H54 (cell line): ENCODE measurements at places on chromosomes 2 and 18.

- DNase-seq: no peak
Observed at GRCh38 chr2:145339646-145340045, 819.7 kb upstream of the ZEB2 start.

DNA sequence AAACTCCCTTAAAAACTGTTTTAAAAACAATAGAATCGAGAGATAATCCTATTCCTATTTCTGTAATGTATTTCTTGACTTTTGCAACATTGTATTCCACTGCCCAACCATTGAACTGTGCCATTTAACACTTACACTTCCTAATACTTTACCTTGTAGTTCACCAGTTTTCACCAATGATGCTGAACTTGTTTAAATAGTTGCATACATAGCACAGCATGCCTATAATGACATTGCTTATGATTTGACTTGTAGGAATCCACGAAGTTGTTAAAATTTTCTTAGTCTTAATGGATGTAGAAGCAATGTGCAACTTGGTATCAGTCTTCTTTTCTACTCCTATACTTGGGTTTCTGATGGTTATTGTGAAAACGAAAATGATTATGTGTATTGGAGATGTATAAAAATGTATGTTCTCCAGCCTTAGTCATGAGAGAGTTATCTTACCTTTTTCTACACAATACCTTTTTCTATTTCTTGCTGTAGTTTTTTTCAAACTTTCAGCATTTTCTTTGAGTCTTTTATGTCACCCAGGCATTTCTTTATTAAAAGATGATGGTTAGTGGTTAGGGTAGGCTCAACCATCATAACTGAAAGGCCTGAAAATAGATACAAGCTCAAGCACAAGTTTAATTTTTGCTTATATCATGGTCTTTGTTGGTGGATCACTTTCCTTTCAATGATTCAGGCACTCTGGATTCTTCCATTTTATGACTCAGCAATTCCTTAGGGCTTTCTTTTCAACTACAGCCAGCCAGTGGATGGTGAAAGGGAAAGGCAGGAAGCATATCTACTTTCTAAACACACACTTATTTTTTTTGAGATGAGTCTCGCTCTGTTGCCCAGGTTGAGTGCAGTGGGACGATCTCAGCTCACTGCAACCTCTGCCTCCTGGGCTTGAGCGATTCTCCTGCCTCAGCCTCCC, 9.4 kb downstream of the GPD2 start:
- peak; percentile 40 for DNase-seq

DNA sequence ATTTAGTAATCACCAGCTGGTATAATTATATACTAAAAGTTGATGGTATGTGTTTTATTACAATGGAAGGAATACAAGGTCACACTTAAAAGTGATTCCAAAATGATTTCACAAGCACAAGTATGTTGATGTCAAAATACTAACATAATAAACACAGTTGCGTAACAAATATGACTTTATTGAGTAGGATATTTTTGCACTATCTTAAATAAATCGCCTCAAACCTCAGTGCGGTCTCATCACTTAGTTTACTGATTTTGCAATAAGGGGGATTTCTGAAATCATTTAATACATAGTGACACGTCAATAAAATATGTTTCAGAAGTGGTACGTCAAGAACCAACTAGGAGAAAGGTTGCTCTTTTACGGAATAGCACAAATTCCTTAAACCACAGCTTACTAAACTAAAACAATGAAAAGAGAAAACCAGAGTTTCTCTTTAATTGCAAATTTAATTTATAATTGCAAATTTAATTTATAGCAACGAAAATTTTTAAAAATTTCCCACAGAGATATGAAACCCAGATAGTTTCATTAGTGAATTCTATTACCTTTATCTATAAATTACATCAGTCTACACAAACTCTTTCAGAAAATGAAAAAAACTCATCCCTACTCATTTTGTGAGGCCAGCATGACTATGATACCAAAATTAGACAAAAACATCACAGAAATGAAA, 304.0 kb upstream of the REG3G start:
- no peak for DNase-seq

- no peak for DNase-seq
Observed at GRCh38 chr18:49178736-49179135, 228.0 kb upstream of the SMAD7 start.

DNA sequence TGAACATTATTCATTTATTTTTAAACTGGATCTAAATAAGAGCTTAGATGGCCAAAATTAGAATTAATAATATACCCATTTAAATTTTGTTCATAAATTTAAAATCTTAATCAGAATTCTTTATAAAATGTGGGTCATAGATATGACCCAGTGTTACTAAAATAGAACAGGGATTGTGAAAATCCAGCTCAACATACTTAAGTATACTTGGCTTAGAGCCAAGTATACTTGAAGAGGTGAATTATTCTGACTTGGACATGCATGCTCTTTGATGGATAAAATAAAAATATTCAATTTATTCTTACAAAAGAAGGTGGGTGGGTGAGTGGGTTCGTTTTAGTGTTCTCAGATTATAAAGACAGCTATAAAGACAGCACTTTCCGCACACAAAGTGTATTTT, 70.7 kb downstream of the SPOPL start:
- DNase-seq: no peak
